Spleen (tissue), 13 donors: ENCODE measurements at places on chromosomes 12 and 14. TPM values are rescaled to one million over a fixed set of nuclear protein-coding genes. Genes with fewer than 3 reads are reported as not detected.

Gene GALNT9
- 0.68 TPM for total RNA-seq

- DNase-seq, result no peak
- H3K36me3 ChIP-seq, result no peaks in the 10 kb centered on the region
- no peaks in the 10 kb centered on the region for H3K4me1 ChIP-seq
- no peak overlapping the region for H3K27ac ChIP-seq
- H3K4me3 ChIP-seq, result no peak overlapping the region
Observed at GRCh38 chr14:30158299-30158698, 230.7 kb upstream of the PRKD1 start.

Gene TMEM119
- 14.1 TPM for total RNA-seq

Gene GDF3
- total RNA-seq, result not detected

GRCh38 chr12:6914246-6914946, at the start of gene ENO2:
Gene ENO2, plus strand, starts transcription at chr12:6914580. Its CDS starts 1,253 bp downstream, at chr12:6915833.
- H3K36me3 ChIP-seq, result no peaks in the 10 kb centered on the region
- H3K4me1 ChIP-seq, result peaks cover 24% of the 10 kb centered on the region
- peak within 1 kb of the TSS; percentile 72 for H3K27ac ChIP-seq
- peaks cover 24% of the 10 kb centered on the region for H3K27me3 ChIP-seq

DNA sequence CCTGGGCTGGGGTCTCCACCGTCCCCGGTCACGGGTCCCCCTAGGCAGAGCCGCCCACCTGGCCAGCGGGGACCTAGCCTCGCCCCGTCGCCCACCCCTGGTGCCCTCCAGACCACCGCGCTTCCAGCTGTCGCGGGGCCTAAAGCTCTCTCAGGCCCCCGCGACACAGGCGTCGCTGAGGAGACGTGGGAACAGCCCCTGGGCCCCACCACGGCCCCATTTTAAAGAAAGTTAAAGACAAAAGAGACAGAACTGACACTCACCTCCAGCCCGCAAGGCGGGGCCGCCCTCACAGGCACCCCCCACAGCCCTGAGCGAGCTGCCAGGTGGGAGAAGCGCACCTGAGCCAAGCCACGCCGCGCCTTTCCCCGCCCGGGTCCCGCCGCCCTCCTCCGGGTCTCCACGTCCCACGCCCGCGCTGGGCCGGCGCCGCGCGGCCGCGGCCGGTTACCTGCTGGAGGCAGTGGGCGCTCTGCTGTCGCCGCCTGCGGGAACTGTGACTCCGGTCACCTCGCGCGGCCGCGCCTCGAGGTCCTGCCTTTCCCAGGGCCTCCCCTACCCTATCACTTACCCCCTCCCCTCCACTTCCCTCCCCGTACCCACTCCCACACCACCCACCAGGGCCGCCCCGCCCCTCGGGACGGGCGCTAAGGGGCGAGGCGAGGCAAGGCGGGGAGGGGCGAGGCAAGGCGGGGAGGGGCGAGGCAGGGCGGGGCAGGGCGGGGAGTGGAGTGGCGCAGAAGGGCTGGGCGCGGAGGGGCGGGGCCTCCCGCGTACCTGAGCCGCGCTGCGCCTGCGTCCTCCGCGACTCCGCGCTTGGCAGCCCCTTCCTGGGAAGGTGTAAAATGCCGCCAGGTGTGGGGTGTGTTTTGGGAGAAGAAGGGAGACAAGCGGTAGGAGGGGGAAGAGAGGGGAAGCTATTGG, 31.2 kb downstream of the TC2N start:
- peaks cover 7% of the 10 kb centered on the region for H3K4me1 ChIP-seq
- peaks cover 19% of the 10 kb centered on the region for H3K27me3 ChIP-seq
- peak; percentile 93 for DNase-seq
- H3K4me3 ChIP-seq, result peak overlapping the region; percentile 69
- H3K27ac ChIP-seq, result peak overlapping the region; percentile 79
- no peaks in the 10 kb centered on the region for H3K36me3 ChIP-seq

- no peak for DNase-seq
- no peaks in the 10 kb centered on the region for H3K27me3 ChIP-seq
- no peaks in the 10 kb centered on the region for H3K36me3 ChIP-seq
- no peak overlapping the region for H3K4me3 ChIP-seq
Observed at GRCh38 chr14:88209273-88209672, 113.8 kb downstream of the KCNK10 start.

DNA sequence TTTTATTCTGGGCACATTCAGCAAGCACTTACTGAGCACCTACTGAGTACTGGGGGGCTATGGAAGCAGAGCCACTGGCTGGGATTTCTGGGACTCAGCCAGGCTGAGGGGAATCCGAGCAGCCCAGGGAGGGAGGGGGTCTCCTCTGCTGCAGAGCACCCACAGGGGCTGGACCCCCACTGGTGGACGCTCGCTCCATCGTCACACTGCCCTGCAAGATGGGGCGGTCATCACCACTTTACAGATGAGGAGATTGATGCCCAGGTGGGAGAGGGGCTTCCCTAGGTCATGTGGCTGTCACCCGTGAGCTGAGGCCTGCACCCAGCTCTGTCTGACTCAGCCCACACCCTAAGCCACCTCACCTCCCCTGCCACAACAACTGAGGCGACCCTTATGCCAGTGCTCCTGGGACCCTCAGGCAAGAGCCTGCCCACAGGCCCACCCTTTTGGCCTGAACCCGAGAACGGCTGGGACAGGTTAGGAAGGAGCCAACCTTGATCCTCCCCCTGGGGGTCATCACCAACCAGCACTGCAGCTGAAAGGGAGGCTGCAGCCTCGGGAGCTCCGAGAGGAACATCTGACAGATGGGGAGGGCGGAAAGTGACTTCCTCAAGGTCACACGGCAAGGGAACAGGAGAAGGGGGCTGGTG, 74.4 kb downstream of the SERPINA3 start:
- DNase-seq, result peak; percentile 59
- no peaks in the 10 kb centered on the region for H3K36me3 ChIP-seq
- H3K4me1 ChIP-seq, result peaks cover 10% of the 10 kb centered on the region
